ENCODE measurements at places on chromosomes 7 and 10.

DNA sequence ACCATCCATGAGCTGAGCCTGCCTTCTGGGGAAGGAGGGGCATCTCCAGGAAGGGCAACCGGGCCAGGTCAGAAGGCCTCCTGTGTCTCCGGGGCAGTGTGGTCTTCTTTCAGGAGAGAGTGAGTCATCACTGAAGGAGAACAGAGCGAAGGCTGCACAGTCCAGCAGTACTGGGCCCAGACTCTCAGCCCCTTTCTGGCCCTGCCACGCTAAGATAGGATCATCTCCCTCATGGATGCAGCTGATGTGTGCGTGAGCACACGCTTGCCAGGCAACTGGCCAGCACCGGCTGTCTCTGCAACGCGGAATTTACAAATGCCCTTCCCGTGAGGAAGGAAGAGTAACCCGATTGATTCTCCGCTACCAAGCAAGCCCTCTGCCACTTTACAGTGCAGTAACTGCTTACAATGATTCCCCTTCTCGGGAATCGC, 328.2 kb downstream of the TNS3 start:
- no peak for DNase-seq

GRCh38 chr10:76982671-76983070, 654.9 kb downstream of the KCNMA1 start:
- no peak for DNase-seq

DNA sequence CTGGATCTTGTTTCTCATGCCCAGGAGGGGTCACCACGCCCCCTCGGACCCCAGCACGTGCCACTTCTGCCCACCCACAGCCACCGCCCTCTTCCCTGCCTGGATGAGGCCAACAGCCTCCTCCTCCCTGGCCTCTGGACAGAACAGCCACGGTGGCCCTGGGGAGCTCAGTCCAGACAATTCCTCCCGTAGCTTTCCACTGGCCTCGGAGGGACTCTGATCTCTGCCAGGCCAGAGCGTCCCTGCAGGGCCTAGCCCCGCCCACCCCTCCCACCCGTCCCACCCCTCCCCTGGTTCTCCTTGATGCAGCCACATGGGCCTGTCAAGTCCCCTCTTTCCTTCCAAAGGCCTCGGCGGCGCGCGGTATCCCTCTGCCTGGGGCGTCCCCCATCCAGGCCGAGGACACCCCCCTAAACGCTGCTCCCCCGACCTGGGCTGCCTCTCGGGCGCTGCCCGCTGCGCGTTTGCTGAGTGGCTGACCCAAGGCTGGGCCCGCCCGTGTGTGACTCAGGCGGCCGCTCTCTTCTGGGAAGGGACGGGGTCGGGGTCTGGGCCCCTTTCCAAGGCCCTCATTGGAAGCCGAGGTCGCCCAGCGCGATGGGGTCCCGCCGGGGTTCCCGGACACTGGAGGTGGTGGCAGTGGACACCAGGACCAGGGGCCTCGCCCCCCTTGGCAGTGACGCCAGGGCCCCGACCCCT, 557 bp downstream of the TMEM120A start:
- DNase-seq = no peak

DNA sequence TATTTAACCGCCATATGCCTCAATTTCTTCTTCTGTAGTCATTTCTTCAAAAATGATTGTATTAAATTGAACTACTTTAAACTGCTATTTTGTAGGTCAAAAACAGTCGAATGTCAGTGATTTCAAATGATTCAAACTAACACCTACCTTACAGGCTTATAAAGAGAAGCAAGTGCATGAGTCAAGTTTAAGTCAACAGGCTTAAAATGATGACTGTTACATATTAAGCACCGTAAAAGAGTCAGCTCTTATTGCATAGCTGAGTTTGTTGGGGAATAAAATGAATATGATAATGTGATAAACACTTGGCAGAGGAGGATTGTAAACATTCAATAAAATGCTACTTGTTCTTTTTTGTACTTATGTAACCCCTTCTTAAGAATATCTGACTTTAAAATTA, 90.1 kb upstream of the ANKRD1 start:
- no peak for DNase-seq

DNA sequence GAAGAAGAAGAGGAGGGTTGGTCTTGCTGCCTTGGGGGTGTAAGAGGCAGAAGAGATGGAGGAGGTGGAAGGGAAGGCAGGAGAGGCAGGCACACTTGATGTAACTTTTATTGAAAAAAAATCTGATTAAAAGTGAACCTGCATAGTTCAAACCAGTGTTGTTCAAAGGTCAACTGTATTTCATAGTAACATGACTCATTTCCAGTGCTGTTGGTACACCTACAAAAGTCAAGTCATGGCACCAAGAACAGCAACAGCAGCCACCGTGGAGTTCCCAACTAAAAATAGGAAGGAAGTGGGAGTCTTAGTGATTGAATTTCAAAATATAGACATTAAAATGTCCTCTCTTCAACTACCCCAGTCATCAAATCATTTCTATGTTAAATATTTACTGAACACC, 88.5 kb downstream of the CTNNA3 start:
- DNase-seq = no peak

DNA sequence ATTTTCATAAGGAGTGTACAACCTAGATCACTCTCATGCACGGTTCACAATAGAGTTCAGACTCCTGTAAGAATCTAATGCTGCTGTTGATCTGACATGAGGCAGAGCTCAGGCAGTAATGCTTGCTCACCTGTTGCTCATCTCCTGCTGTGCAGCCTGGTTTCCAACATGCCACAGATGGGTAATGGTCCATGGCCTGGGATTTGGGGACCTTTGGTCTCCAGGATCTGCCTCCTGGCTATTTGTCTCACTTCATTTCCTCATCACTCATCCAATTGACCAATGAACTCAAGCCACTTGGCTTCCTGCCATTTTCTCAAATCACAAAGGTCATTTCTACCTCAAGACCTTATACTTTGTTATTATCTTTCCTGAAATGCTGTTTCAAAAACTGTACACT, 786.1 kb downstream of the ANKRD7 start:
- DNase-seq = no peak

DNA sequence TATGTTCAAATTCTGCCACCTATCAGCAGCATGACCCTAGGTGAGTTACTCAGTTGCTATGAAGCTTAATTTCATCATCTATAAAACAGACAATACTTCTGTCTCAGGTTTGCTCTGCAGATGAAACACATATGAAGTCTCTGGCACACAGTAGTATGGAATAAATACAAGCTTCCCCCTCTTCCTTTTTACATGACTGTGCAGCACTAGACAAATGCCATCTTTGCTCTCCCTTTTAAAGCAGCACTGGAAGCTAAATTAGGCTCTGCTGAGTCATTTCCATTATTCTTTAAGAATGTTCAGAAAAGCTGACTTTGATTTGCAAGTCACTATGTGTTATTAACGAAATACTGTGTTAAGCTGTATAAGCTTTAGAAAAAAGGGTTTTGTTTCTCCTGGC, 40.7 kb upstream of the ANAPC16 start:
- no peak for DNase-seq

- no peak for DNase-seq
Measured at GRCh38 chr10:97838091-97838490, 11.6 kb upstream of the GOLGA7B start.

GRCh38 chr10:17085011-17085725, 44.4 kb downstream of the CUBN start:
- DNase-seq = no peak

DNA sequence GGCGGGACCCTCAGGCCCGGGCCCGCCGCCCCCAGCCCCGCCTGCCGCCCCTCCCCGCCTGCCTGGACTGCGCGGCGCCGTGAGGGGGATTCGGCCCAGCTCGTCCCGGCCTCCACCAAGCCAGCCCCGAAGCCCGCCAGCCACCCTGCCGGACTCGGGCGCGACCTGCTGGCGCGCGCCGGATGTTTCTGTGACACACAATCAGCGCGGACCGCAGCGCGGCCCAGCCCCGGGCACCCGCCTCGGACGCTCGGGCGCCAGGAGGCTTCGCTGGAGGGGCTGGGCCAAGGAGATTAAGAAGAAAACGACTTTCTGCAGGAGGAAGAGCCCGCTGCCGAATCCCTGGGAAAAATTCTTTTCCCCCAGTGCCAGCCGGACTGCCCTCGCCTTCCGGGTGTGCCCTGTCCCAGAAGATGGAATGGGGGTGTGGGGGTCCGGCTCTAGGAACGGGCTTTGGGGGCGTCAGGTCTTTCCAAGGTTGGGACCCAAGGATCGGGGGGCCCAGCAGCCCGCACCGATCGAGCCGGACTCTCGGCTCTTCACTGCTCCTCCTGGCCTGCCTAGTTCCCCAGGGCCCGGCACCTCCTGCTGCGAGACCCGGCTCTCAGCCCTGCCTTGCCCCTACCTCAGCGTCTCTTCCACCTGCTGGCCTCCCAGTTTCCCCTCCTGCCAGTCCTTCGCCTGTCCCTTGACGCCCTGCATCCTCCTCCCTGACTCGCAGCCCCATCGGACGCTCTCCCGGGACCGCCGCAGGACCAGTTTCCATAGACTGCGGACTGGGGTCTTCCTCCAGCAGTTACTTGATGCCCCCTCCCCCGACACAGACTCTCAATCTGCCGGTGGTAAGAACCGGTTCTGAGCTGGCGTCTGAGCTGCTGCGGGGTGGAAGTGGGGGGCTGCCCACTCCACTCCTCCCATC, 82.7 kb downstream of the PAX2 start:
- no peak for DNase-seq

- DNase-seq = no peak
Measured at GRCh38 chr7:12534046-12534445, 36.5 kb upstream of the SCIN start.

- DNase-seq = no peak
Measured at GRCh38 chr7:85186083-85186520, 754 bp downstream of the SEMA3D start.

- no peak for DNase-seq
Measured at GRCh38 chr10:59674215-59674836, 35.3 kb downstream of the SLC16A9 start.

DNA sequence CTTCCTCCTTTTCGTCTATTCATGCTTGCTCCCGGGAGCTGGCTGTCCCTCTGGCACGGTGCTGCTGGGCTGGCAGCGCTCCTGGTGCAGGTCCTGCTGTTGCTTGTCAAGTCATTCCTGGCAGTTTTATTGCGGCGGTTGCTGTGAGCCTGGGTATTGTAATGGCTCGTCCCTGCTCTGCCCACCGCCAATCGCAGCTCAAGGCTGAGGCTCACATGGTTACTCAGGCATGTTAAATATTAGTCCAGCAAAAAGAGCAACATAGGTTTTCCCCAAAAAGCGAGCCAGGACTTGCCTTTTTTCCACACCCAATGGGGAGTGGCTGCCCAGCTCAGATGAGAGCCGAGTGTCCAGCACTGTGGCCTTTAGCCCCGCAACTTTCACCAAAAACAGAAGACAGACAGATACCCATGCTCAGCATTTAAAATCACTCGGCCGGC, 492.9 kb upstream of the FOXK1 start:
- DNase-seq = no peak

DNA sequence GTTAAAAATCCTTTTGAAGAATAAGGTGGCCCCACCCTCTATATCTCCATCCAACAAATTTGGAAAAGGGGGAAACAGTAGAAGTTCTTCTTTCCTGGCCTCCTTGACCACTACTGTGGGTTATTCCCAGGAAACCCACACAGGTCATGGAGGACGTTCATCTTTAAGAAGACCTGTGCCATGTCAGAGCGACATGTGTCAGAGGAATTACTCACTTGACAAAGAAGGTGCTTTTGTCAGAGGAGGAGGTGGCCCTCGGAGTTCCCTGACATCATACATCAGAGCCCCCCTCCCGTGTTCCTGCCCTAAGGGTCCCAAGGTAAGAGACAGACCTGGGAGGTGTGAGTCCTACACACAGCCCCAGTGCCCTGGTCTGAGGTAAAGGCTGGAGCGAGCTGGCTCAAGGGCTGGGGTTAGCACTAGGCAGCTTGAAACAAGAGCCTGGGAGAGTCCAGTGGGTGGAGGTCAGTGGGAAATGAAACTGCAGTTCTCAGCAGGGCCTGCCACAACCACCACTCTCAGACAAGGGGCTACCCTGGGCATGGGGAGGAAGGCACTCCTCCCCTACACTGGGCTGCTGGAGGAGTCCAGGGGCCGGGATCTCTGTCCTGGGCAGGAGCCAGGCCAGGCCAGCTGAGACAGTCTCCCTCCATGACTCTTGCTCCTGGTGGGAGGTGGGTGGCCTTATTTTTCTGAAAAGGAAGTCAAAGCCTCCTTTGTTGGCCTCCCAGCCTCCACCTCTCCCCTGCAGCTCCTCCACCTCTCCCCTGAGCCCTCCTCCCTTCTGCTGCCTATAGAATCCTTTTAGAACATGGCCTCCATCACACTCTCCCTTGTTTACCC, 21.8 kb upstream of the ZMIZ1 start:
- DNase-seq = no peak

- no peak for DNase-seq
Measured at GRCh38 chr10:44427479-44427878, 42.6 kb upstream of the CXCL12 start.

All from NCI-H1436 treated with DMSO at 0.1 percent for 48 hours (cell line).